Stimulated activated CD4-positive, alpha-beta T cell treated with anti-CD3 and anti-CD28 coated beads, TNF-alpha, amount 100 ng/mL, for 1 hour (primary cell): ENCODE measurements at places on chromosomes 11 and 22.

DNA sequence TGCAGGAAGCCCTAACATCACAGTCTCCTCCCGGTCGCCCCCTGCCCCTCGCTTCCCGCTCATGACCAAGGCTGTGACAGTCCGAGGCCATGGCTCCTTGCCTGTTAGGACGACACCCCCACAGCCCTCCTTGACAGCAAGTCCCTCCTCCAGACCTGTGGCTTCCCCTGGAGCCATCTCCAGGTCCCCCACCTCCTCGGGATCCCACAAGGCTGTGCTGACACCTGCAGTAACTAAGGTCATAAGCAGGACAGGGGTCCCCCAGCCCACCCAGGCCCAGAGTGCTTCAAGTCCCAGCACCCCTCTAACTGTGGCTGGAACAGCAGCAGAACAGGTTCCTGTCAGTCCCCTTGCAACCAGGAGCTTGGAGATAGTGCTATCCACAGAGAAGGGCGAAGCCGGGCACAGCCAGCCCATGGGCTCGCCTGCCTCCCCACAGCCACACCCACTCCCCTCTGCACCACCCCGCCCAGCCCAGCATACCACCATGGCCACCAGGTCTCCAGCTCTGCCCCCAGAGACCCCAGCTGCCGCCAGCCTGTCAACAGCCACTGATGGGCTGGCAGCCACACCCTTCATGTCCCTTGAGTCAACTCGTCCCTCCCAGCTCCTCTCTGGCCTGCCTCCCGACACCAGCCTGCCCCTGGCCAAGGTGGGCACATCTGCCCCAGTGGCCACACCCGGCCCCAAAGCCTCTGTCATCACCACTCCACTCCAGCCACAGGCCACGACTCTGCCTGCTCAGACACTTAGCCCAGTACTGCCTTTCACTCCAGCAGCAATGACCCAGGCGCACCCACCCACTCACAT is 63.2 kb downstream of the OTOG start:
- no peak for DNase-seq

DNA sequence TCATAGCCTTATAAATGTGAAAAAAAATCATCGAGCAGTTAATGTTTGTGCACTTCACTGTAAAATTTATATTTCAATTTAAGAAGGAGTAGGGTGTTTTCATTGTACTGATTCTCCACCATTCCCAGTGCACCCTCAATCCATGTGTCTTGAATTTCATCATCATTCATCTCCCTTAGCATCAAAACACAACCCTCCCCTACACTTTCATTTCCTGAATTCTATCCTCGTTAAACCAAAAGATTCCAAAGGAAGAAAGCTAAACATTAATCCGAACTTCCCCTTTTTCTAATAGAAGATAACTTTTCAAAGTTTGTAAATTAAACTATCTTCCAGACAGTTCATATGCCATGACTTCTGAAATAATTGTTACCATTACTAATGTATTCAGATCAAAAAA is 34.1 kb upstream of the OR8B8 start:
- no peak for DNase-seq

DNA sequence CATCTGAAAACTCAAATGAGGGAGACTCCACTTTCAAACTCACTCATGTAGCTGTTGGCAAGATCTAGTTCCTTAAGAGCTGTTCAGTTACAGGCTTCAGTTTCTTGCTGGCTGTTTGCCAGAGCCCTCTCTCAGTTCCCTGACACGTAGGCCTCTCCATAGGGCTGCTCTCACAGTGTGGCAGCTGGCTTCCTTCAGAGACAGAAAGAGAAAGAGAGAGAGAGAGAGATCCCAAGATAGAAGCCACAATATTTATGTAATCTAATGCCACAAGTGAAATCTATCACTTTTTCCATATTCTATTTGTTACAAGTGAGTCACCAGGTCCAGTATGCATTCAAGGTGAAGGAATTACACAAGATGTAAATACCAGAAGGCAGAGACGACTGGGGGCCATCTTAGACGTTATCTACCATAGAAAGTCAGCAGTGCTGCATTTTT is 168.8 kb downstream of the RCN1 start:
- no peak for DNase-seq

GRCh38 chr11:133966921-133967598 is 10.3 kb upstream of the IGSF9B start:
- DNase-seq = peak; percentile 38

- no peak for DNase-seq
Measured at GRCh38 chr11:126159719-126160344, 51.6 kb downstream of the RPUSD4 start.
